ENCODE measurements at places on chromosomes 3 and 15. TPM values are rescaled to one million over a fixed set of nuclear protein-coding genes. Genes with fewer than 3 reads are reported as not detected.

CDCP1 gene
- 5.4 TPM for total RNA-seq

NAALADL2 gene
- total RNA-seq, result 1.2 TPM

CCK gene
- 1.4 TPM for total RNA-seq

SLC22A14 gene
- 0.29 TPM for total RNA-seq

SAMD7 gene
- total RNA-seq, result not detected

H1-8 gene
- total RNA-seq, result not detected

MLF1 gene
- total RNA-seq, result 15.8 TPM

VWA5B2 gene
- total RNA-seq, result not detected

APOD gene
- 2.7 TPM for total RNA-seq

MOBP gene
- total RNA-seq, result not detected

CTNNB1 gene
- total RNA-seq, result 487 TPM

SLC28A1 gene
- total RNA-seq, result not detected

ZPLD1 gene
- 0.21 TPM for total RNA-seq

FES gene
- total RNA-seq, result 0.85 TPM

FEZF2 gene
- total RNA-seq, result not detected

SNX22 gene
- 1.9 TPM for total RNA-seq

CCDC39 gene
- total RNA-seq, result not detected

TMEM207 gene
- total RNA-seq, result not detected

TMIE gene
- total RNA-seq, result 0.23 TPM

OGG1 gene
- 39.3 TPM for total RNA-seq

P2RY1 gene
- total RNA-seq, result 0.82 TPM

GHRL gene
- total RNA-seq, result 1.8 TPM

KCNMB3 gene
- total RNA-seq, result 1.1 TPM

GUCA1C gene
- not detected for total RNA-seq

INKA1 gene
- 1.7 TPM for total RNA-seq

SMCO1 gene
- total RNA-seq, result not detected

FBN1 gene
- 18.1 TPM for total RNA-seq

LNP1 gene
- 3.8 TPM for total RNA-seq

ABI3BP gene
- 2.6 TPM for total RNA-seq

GP9 gene
- not detected for total RNA-seq

SH2D7 gene
- not detected for total RNA-seq

EPHB1 gene
- total RNA-seq, result 1.6 TPM

CLRN1 gene
- not detected for total RNA-seq

ISG20 gene
- 383 TPM for total RNA-seq

AHSG gene
- total RNA-seq, result not detected

CYP1A1 gene
- 3.5 TPM for total RNA-seq

SERPINI1 gene
- total RNA-seq, result 0.11 TPM

LRRN1 gene
- total RNA-seq, result not detected

SIDT1 gene
- total RNA-seq, result not detected

FBXW12 gene
- not detected for total RNA-seq

THRB gene
- 9.2 TPM for total RNA-seq

FAM81A gene
- total RNA-seq, result 3.2 TPM

DAZL gene
- total RNA-seq, result not detected

ACKR4 gene
- 0.13 TPM for total RNA-seq

LRRIQ4 gene
- total RNA-seq, result not detected

Measured in A375 (cell line).